ENCODE measurements at places on chromosomes 13 and 19.
A peak's percentile ranks its signal among the peaks of the same experiment; 100 is the strongest.

DNA sequence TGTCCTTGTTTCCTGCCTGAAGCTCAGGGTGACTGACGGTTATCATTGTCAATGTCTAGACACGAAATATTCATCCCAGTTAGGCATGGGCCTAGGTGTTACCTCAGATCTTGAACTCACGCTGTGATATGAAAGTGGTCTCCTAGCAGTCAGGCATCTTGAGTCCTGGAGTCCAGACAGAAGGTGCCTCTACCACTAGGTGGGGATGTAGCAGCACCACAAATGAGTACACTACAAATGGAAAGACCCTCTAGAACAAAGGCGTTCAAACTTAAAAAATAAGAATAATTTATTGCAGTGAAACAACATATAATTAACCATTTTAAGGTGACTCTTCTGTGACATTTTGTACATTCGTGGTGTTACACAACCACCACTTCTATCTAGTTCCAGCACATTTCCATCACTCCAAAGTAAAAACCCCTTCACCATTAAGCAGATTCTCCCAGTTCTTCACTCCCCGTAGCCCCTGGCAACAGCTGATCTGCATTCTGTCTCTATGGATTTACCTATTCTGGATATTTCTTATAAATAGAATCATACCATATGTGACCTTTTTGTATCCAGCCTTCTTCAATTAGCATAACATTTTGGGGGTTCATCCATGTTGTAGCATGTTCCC is 11.9 kb upstream of the FRY start:
- no peak for DNase-seq

- DNase-seq, result no peak
Observed at GRCh38 chr13:40026174-40026585, 370.7 kb downstream of the COG6 start.

DNA sequence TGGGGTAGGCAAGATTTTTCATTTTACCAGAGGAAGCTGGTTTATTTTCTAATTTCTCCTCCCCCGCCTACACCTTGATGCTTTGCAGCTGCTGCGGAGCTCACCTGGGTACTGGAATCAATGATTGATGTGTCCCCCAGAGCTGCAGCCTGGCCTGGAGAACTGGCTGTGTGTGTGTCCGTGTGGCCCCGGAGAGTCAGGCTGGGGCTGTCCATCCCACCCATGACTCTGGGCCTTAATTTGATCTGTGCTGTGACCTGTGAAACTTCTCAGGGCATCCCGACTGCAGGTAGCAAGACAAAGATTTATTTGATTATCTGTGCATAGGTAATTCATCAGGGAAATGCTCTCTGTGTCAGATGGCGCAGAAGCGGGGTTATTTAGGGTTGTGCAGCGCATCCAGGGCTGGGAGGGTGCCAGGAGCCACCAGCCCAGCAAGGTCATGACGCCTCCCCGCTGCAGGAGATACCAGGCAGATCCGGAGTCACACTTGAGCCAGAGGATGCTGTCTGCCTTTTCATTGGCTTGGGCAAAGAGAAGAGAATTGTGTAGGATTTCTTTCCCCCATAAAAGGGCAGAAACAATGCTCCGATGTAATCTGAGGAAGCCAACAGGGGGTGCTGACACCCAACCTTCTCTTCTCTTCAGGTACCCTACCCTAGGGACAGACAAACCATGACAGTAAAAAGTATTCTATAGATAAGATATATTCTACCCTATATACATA is 346.6 kb downstream of the TSHZ3 start:
- DNase-seq, result no peak

DNA sequence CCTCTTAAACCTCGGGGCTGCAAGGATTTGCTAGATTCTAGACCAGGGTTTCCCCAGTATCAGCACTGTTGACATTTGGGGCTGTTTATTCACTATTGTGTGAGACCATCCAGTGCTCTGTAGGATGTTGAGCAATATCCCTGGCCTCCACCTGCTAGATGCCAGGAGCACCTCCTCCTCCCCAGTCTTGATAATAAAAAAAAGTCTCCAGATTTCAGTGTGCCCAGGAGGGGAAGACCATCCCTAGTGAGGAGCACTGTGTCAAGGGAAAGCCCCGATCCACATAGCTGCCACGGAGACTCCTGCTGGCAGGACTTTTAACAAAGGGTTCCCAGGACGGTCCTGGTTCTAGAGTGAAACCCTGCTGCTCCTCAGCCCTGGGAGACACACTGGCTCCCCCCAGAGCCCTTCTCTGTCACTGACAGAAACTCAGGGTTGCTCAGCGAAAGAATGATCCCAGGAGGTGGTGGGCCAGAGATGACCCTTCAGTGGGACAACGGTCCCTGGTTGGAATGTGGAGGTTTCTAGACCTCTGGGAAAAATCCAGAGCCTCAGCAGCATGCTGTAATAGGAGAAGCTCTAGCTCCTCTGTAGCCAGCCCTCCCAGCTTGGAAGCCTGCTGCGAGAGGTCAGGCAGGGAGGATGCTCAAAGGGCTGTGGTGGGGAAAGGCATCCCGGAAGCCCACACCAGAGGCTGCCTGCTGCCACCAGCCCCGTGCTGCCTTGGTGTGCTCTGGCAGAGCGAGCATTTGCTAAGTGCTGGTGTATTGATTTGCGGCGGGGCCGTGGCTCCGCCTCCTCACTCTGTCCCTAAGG is 20.3 kb downstream of the LYL1 start:
- no peak for DNase-seq

DNA sequence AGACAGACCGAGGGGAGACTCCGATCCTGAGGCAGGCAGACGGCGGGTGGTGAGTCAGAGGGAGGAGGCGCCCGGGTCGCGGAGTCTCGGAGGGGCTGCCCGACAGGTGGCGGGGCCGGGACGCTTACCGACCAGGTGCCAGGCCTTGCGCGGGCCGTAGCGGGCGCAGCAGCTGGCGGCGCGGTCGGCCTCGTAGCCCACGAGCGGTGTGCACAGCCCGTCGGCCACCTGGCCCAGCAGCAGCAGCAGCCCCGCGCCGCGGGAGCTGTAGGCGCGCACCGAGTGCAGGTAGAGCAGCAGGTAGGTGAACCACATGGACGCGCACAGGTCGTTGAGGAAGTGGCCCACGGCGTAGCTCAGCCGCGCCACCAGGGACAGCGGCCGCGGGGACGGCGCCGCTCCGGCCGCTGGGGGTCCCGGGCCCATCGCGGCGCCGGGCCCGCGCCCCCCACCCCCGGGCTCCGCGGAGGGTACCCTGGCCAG is 367 bp downstream of the MFSD12 start:
- peak; percentile 55 for DNase-seq

DNA sequence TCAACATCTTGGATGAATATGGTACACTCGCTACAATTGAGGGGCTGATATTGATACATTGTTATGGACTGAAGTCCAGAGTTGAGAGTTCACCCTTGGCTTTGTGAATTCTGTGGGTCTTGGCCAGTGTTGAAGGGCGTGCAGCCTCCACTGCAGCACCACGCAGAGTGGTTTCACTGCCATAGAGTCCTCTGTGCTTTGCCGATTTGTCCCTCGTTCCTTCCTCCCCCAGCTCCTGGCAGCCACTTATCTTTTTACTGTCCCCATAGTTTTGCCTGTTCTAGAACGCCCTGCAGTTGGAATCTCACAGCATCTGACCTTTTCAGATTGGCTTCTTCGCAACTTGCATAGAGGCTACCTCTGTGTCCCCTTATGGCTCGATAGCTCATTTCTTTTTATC is 57.3 kb upstream of the IRS2 start:
- DNase-seq, result no peak

DNA sequence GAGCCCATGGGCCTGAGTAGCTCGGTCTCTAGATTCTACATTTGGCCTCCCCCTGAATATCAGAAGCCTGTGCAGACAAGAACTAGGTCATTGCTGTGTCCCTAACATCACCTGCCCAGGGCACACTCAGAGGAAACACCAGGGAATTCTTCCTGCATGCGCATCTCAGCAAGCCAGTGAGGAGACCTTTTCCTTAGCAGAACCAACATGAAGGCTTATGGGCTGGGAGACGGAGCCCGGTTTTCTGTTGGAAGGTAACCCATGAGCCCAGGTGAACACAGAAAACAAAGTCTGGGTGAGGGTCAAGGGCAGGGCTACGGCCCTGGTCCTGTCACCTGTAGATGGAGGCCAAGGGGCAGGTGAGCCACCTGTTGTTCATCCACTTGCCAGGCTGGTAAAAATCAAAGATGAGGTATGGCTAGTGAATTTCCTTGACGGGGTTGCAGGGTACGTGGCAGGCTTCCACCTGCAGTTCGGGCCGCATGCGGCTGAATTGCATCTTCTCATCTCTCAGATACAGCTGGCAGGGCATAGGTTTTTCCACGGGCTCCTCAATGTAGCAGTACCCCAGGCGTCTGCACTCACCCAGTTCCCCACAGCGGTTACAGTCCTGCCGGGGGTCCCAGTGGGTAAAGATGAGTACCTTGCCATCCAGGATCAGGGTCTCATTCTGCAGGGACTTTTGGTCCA is 3.6 kb upstream of the FAM187B start:
- DNase-seq, result no peak

DNA sequence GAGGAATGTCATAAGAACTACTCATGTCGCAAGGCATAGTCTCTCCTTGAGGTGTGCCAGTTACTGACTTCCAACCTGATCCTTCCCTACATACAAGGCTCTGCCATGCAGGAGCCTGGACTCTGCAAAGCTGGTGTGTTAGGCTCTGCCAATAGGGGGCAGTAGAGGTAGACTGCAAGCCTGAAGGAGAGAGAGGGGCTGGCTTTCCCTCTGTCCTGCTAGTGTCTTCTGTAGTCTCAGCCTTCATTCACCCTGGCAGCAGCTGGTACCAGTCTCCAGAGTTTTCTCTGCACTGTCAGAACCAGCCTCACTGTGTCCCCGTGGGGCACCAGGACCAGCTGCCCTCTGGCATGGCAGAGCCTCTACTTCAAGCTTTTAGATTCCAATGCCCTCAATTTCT is 14.5 kb downstream of the SHISA2 start:
- DNase-seq, result no peak

DNA sequence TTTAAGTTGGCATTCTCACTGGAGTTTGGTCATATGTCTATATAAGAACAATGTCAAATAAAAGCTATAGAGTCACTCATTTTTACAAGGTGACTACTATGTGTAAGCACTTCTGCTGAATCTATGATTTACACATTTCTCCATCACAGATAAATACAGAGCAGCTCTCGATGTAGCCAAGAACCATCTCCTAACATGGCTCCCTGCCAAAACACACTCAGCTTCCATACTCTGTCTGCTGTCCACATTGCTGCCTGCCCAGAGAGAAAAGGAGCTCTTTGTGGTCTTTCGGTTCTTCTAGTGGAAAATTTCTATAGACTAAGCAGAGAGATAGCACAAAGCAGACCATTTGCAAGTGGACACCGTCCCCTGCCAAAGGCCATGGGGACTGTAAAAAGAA is 190.9 kb upstream of the KLF12 start:
- no peak for DNase-seq

DNA sequence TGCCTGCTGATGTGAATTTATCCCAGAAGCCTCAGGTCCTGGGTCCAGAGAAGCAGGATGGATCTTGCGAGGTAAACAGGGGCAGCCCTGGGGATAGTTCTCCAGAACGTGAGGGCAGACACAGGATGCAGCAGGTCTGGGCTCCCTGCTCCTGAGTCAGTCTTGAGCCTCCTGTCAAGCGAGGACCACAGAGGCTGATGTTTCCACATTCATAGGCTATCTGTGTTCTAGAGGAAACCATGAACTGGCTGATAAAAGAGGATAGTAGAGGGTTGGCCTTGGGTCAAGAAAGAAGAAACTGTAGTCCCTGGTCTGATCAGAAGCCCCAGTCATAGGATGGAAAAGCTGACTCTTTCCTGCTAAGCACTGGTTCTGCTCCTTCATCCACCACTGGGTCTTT is 2.2 kb downstream of the ZNF175 start:
- no peak for DNase-seq

DNA sequence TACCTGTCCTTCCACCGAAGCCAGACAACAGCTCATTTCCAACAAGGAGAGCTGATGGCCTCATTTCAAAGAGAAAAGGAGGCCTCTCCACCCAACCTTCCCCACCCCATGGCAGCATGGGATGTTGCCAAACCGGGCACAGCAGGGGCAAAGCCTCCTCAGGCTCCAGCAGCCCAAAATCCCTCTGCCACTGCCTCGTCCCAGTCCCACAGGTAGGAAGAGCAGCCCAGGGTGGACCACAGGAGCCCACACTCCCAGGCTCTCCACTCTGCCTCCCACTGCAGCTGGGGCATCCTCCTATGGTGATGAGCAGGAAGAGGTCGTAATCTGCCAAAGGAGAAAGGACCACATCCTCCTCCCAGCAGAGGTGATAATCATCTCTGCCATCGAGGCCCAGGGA is 50.9 kb downstream of the PEPD start:
- DNase-seq, result no peak

GRCh38 chr13:68047889-68048288 is 817.8 kb upstream of the PCDH9 start:
- no peak for DNase-seq

Measured in activated T-helper 1 cell treated with Interleukin-2 at 50 U/mL for 16 hours (primary cell).